Fibroblast of skin of left biceps (primary cell): ENCODE measurements at places on chromosomes 12 and 14.

DNA sequence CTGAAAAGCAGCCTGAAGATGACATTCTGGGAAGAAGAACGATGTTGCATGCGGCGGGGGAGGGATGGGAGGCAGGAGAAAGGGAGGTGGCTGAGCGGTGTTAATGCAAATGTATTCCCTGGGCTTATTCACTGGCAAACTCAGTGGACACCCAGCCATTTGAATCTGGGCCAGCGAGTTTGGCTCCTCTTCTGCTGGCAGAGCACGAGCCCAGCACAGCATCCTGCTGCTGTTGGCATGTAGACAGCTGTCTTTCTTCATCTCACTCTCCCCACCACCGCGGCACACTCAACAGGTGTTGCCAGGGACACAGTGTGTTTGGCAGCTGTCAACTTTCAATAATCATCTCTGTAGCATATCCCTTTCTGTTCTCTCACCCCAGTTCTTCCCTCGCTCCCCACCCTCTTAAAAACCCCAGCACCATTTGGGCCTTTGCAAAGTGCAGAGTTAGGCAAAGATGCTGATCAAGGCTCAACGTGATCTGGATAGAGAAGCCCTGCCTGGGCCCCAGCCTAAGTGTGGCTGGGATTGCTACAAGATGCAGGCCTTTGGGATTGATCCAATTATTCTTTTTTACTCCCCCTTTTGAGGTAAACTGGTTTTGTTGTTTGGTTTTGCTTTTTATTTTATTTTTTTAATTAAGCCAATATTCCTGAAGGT, 131.9 kb downstream of the EXOC5 start:
- no peak for DNase-seq

- DNase-seq: no peak
Observed at GRCh38 chr12:89477633-89478279, 46.8 kb downstream of the GALNT4 start.

- no peak for DNase-seq
Observed at GRCh38 chr12:12446786-12447185, 89.9 kb downstream of the BORCS5 start.

DNA sequence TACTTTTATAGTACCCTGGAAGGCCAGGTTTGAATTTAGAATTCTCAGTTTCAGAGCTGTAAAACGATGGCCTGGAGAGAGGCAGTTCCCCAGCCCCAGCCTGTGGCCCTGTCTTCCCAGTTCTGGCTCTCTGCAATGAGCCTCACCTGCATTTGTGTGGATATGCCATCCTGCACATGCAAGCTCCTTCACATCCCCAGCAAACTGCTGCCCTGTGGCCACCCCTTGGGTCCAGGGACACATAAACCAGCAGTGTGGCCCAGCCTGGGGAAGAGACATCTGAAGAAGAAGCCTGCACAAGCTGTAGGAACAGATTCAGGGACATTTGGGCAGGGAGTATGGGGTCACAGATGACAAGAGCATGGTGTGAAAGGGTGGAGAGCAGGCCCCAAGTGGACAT, 174.3 kb upstream of the CRY1 start:
- no peak for DNase-seq

GRCh38 chr12:68367903-68368302, 35.7 kb upstream of the MDM1 start:
- no peak for DNase-seq

DNA sequence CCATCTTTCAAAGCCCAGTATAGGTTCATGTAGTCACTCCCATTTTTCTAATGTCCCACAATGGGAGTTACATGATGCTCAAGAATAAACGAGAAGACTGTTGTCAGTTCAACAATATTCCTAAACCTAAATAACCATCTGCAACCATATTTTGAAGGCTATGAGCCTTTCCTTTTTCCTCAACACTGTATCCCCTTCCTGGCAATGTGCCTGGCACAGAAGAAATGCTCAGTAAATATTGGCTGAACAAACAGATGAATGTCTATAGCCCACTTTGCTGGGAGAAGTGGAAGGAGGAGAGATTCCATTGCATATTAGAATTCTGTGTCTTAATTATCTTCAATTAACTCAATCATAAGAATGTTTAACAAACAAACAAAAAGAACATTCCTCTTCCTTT, 6.1 kb downstream of the ARMH4 start:
- DNase-seq: no peak

- DNase-seq: peak; percentile 38
Observed at GRCh38 chr12:78759367-78759766, 105.2 kb upstream of the SYT1 start.

- no peak for DNase-seq
Observed at GRCh38 chr14:54140551-54140950, 183.9 kb upstream of the BMP4 start.

DNA sequence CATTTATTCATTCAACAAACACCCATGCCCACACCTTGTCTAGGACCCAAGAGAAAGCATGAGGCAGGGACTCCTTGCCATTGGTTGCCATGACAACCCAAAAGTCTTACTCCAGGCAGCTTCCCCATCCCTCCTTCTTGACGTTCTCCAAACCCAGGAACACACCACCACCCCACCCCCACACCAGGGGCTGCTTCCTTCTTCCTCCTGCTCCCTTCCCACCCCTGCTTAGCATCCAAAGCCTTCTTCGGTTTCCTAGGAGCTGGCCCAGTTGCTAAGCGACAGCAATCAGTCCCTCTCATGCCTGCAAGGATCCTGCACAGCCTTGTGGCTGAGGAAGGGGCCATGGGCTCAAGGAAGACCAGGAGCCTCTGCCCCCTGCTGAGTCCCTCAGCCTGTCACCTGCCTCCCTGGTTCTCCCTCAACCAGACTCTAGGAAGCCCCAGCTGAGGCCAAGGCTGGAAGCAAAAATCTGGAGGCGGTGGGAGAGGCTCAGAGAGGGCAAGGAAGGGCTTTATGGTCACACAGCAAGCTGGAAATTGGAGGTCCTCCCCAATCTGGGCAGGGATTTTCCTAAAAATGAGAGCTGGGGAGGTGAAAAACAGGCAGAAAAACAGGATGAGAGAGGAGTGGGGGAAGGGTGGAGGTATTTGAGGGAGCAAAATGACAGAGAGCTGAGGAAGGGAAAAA, 15.4 kb downstream of the RASAL1 start:
- DNase-seq: no peak

DNA sequence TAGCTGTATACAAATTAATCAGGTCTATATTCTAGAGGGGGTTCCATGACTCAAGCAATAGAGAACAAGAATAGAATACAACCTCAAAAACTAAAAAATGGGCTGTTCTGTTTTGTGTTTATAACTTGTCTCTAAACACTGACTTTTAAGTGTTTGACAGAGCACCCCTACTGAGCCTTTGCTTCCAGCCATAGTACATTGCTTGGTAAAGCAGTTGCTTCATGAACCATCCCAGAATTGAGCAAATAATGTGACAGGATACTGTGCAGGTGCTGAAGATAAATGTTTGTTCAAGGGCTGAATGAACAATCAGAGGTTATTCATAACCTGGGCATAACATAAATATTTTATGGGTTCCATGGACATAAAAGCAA, 11.5 kb downstream of the SPTSSA start:
- DNase-seq: no peak

- DNase-seq: no peak
Observed at GRCh38 chr14:55583942-55584468, 4.0 kb downstream of the KTN1 start.

DNA sequence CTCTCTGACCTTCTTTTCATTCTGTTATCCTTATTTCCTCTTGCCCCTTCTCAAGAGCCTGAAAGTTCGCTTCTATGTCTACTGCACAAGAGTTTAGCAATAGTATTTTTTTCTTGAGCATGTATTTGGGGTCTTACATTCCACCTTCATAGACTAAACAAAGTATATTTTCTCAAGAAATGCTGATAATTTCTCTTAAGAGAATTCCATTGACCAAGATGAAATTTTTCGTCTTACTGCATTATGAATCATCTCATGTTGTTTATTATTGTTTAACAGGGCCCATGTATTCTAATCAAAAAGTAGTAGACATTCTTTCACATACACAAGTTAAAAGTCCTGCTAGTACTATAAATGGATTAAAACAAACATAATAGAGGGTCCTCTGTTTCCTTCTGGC, 219.3 kb downstream of the C12orf50 start:
- DNase-seq: no peak

DNA sequence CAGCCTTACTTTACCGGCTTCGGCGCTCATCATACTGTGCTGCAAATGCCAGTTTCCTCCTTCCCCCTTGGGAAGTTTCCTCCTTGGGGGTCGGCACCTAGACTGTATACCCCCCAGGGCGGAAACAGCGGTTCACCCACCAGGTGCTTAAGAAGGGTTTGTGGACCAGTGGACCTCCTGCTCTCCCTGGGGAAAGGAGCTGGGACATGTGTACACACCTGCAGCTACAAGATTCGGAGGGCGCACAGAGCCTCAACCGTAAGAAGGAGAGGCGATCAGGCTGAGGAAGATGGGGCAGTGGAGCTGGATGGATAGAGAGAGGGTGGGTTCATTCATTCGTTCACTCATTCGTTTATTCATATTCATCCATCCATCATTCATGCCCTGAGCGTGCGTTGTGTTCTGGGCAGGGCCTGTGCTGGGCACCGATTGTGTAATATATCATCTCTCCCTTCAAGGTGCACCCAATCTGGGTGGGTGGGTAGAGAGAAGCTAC, 717 bp upstream of the ZNF839 start:
- DNase-seq: no peak

GRCh38 chr12:34347367-34347766, 325.1 kb downstream of the ALG10 start:
- no peak for DNase-seq

DNA sequence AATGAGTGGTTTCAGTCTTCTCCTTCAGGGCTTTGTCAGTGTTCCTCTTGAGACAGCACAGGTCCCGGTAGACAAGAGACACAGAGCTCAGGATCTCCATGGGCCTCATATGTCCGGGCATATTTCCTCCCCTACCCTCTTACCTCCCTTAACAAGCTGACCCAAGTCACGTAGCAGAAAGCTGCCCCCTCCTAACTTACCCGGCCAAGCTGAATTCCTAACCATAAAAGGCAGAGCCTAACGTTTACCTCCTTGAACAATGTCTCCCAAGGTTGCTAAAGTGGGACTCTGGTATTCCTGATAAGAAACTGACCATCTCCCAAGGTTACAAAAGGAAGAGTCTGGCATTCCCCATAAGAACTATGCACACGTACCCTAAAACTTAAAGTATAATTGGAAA, 182.2 kb upstream of the USP15 start:
- no peak for DNase-seq

GRCh38 chr14:61196034-61196433, 85.1 kb downstream of the TMEM30B start:
- no peak for DNase-seq
